ENCODE measurements at places on chromosomes 12 and 14.

- no peak for DNase-seq
Observed at GRCh38 chr12:46206471-46206870, 62.4 kb downstream of the SLC38A1 start.

DNA sequence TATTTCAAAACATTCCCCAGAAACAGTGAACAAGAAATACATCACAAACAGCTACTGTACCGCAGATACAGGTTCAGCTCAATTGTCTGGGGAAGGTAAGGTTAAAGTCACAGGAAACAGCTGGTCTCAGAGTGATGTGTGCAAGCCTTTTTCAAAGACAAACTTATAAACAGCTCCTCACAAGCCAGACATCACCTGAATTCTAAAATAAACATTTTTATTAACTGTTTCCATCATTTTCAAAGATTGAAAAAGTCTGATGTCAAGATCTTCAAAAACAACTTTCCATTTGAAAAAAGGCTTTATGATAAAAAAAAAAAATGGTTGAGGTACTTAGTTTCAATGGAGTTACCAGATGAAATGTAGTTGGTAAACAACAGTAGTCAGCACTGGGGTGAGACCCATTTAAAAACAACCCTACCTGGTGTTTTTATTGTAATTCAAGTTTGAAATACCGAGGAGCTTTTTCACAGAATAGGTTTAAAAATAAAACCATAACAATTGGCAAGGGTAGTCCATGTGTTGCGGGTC, 4.0 kb downstream of the BTG1 start:
- no peak for DNase-seq

DNA sequence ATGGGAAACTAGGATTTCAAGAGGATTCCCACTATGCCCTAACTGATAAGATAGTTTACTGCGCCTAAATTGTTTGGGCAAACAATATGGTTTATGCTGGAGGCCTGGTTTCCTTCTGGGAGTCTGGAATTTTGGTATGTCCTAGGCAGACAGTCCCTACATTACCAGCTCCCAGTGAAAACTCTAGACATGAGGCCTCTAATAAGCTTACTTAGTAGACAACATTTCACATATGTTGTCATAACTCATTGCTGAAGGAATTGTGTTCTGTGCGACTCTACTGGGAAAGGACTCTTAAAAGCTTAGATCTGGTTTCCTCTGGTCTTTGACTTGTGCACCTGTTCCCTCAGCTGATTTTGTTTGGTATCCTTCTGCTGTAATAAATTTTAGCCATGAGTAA, 18.0 kb upstream of the PRPF39 start:
- no peak for DNase-seq

DNA sequence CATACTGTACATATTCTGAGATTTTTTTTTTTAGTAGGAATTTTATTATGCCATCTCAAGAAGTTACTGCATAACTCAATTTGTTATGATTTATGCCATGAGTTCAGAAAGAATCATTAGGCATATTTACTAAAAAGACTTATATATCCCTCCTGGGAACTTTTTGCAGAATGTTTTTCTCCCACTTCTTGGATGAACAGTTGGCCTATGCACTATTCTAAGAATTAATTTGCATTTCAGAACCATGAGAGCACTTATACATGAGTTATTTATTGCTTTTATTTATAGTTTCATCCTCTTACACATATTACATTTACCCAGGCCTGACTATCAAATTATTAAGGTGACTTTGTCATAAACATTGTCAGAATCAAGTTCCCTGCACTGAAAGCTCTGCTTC, 6.3 kb upstream of the LRIG3 start:
- no peak for DNase-seq

- no peak for DNase-seq
Observed at GRCh38 chr14:39740454-39740853, 308.2 kb upstream of the FBXO33 start.

- DNase-seq = no peak
Observed at GRCh38 chr12:78087363-78087675, 256.6 kb downstream of the NAV3 start.

GRCh38 chr12:125198652-125199051, 133.4 kb downstream of the AACS start:
- DNase-seq = no peak

All from K562 (cell line).